ENCODE measurements at places on chromosomes 5 and 9.

DNA sequence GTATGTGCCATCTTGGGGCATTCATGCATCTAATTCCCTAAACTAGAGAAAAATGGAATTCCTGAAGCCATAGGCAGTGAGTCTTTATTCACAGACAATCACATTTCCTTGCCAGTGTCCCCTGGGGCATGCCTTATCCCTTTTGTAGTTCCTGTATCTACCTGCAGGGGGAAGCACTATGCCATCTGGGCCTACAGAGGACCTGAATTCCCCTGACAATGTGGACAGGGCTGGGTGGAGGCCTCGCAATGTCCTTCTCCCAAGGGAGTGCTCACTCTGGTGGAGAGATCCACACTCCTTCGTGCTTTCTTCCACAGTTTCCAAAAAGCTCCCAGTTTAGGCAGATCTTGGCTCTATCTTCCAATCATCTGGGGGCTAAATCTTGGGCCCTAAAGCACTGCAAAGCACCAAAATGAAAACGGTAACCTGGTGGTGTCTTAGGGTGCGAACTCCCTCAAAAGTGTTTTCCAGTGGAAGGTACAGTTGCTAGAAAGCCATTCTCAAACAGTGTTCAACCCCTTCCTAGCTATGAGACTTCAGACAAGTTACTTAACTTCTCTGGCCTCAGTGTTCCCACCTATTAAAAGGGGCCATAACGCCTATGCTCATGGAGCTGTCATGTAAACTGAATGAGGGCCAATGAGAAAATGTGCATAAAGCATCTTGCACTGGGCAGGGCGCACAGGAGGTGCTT is 17.5 kb downstream of the WHRN start:
- DNase-seq: peak; percentile 50

- DNase-seq: no peak
Measured at GRCh38 chr5:181042036-181042713, 2.1 kb downstream of the BTNL9 start.

DNA sequence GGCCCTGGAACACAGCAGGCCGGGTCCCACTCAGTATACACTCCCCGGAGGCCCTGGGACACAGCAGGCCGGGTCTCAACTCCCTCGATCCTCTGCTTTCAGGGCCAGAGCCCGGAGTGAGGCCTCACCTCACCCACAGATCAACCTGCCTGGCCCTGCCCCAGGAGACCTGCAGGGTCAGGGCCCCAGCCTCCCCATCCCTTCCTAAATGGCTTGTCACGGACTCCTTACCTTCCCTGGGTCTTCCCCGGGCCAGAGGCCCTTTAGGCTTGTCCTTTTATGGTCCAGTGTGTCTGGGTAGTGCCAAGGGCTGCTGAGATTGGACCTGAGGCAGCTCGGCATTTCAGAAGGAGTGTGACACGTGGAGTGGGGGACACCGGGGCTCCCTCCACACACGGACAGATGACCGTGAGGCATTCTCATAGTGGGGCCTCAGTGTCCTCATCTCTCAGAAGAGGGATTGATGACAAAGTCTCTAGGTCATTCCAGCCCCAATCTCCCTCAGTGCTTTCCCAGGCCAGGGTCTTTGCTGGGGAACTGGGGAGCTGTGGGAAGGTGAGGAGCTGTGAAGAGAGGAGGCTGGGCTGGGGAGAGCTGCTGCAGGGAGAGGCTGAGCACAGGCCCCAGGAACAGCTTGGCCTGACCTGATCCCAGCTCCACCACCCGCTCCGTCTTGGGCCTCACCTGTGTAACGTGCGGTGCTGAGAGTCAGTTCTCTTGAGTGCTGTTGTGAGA is 18.0 kb upstream of the PLEKHG4B start:
- DNase-seq: no peak

- DNase-seq: no peak
Measured at GRCh38 chr5:150642567-150642927, 2.1 kb downstream of the SYNPO start.

DNA sequence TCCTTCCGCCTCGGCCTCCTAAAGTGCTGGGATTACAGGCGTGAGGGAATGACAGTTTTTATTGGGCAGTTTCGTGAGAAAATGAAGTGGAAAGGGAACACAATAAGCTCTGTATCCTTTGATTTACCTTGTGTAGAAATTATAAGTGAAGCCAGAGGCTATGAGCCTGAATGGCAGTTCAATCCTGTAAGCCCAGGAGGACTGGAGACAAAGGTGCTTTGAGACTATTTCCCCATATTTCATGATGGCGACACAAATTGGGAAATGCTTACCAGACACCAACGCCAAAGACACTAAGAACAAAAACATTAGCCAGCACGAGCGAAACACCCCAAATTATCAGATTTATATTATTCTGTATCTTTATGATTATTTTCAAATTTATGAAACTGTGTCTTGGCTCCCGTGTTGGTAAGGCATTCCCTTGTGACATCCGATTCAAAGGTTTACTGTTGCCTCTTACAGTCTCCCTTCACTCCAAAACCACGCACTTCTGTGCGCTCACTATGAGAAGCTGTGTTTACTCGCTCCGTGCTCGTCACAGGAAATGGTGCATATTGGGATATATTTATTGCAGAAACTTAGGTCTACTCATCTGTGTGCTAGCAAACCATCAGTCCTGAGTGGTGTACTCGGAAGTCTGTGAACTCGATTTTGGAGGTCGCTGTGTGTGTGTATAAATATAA is 73.9 kb downstream of the SH3PXD2B start:
- DNase-seq: no peak

DNA sequence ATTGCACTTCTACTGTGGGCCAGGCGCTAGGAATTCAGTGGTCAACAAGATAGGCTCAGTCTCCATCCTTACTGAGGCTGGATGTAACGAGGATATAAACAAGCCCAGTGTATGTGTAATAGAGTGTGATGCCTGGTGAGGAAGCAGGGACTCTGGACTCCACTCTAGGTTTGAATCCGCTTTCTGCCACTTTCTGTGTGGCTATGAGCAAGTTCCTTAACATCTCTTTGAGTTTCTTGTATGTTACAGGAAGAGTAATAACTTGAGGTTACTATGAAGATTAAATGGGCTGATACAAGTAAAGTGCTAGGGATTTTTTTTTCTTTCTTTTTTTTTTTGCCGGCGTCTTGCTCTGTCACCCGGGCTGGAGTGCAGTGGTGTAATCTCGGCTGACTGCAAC is 12.4 kb downstream of the DOCK2 start:
- no peak for DNase-seq

DNA sequence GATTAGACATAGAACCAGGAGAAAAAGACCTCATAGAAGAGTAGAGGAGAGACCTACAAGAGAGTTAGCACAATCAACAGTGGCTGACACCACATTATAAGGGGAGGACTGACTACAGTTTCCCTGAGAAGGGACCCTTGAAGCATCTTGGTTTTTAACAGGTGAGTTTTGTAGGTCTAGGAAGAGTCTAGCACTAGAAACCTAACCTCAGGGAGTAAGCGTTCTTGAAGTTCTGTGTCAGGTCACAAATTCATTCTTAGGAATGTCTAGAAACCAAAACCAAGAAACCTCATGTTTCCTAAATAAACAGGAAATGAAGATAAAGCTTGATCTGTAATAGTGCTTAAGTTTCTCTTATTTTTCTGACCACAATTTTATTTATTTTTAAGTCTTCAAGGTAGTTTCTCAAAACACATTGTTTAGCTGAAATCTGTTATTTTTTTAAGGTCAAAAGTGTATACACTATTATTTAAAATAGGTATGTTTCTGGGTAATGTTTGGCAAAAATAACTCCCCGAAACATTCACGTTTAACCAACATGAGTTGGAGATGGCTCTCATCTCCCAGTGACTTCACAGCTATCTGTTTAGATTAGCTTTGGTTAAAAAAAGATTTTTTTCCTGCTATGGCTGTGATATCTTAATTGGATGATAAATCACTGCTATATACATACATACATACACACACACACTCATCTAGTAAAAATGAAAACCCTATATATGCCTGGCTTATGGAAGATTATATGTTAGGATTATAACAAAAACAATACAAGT is 37.1 kb downstream of the MAP3K1 start:
- DNase-seq: no peak

- no peak for DNase-seq
Measured at GRCh38 chr5:133653760-133654049, 41.4 kb upstream of the FSTL4 start.

DNA sequence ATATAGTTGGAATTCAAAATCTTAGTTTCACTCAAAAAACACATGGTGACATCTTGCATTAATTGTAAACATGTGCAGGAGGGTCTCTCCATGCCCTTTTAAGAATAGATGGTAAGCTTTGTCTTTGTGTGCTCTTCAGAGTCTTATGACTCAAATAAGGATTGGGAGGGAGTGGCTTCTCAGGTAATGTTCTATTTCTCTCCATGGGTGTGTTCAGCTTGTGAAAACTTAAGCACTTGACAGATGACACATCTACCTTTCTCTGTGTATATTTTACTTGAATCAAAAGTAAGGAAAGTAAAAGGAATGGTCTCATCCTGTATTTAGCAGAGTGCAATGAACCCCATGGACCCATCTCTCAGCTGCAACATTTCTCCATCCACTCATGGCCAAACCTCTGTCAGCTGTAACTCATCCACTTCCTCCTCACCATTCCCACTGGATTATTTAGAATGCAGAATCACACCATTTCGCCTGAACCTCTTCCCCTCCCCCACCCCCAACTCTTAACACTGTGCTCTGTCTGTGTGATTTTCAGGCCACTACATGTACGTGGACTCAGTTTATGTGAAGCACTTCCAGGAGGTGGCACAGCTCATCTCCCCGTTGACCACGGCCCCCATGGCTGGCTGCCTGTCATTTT is 82.1 kb downstream of the MAMDC2 start:
- DNase-seq: no peak

DNA sequence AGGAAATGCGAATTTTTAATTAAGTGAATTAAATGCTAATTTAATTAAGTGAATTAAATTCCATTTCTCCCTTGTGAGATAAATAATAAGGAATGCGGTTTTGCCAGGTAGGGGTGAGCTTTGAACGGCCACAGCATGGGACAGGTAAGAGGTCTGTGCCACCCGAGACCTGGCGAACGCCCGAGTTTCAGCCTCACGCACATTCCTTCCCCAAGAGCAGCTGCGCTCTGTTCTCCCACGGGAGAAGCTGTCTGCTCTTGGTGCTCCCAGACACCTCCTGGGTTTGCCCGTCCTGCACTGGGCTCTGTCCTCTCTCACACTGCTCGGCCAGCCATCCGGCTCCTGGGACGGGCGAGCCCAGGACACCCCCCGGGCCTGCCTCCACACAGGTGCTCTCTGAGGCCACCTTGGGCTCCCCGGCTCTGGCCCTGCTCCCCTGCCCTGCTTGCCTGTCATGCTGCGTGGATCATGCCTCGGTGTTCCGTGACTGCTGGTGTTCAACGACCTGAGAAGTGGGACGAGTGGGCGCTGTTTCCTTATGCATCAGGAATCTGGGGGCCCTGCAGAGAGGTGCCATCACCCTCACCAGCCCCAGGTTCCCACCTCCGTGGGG is 13.7 kb upstream of the CAMSAP1 start:
- DNase-seq: no peak

DNA sequence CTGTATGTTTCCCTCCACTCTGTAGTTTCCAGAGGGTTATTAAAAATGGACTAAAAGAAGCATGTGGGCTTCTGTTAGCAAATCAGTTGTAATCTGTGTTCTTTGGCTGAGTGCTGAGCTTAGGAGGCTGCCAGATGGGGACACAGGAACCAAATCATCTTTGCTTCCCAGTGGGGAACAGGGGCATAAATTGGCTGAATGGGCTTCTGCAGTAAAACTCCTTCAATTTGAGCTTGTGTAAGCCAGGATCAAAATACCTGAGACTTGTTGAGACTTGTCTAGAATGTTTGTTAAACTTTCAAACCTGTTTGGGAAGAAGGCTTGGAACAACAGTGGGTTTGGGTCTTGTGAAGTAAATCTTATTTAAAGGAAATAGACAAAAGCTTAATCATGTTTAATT is 32.2 kb upstream of the TNFAIP8 start:
- no peak for DNase-seq

GRCh38 chr5:144189800-144190429 is 19.2 kb downstream of the KCTD16 start:
- DNase-seq: peak; percentile 74

DNA sequence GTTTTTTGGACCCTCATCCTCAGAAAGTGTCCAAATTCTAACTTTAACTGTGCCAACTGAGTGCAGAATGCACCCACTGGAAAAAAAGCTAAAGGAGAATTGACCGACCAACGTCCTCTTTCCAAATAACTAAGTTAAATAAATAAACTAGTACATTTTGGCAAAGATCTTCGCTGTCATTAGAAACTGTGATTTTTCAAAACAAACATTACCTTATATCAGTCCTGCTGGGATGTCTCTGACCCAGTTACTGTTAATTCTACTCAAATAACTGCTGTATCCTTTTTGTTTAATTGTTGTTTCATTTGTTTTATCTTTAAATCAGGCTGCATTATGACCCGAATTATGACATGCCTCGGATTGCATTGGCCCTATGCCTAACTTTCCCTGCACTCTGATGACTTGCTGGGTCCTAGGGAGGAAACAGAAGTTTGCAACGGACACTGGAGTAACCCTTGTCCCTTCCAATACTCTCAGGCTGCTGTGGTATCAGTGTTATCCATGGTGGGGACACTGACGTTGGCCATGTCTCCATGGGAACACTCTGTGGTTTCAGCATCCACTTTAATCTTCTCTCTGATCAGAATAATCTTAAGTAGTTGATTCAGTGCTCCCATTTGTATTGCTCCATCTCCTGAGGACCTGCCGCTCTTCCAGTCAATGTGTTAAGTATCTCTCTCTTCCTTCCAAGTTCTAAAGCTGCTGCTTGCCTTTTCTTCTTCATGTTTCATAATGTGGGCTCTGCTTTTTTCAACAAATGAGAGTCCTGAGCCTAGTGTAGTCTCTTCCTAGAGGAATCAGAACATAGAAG is 11.1 kb upstream of the IFNA5 start:
- no peak for DNase-seq

- no peak for DNase-seq
Measured at GRCh38 chr5:126341906-126342630, 81.1 kb upstream of the GRAMD2B start.

- DNase-seq: no peak
Measured at GRCh38 chr9:3912280-3912679, 386.5 kb upstream of the RFX3 start.

DNA sequence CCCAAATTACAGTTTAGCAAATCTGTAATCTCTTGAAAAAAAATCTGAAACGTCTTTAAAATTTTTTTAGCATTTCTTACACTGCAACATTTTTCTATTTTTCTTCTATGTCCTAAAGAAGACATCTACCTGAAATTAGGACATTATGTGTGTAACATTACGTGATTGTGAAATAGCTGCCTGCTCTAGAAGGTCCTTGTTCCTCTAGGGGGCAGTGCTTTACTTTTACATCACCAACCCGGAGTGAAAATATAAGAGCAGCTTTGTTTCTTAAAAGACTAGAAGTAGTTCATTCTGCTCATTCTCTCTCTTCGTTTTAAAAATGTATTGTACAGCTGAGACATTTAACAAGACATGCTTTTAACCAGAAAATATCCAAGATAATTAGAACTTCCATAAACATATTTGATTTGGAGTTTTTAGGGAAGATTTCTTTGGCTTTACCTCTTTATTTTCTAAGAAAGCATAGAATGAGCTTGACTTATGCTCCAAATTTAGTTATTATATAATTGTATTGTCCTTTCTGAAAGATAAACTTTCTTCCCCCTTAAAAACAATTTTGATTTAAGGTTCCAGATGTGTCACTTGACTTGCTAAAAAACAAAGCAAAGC is 48.1 kb upstream of the RIOK2 start:
- no peak for DNase-seq

- DNase-seq: no peak
Measured at GRCh38 chr5:67190861-67191260, 5.7 kb downstream of the CD180 start.

GRCh38 chr5:168424594-168425323 is 61.5 kb upstream of the RARS1 start:
- DNase-seq: no peak

GRCh38 chr9:80560976-80561375 is 989.2 kb downstream of the TLE4 start:
- DNase-seq: no peak

- no peak for DNase-seq
Measured at GRCh38 chr5:132261881-132262845, 4.7 kb downstream of the PDLIM4 start.
